ENCODE measurements at places on chromosomes 6 and 20.

GRCh38 chr6:2244261-2245102, 923 bp downstream of the GMDS start:
- DNase-seq: no peak

DNA sequence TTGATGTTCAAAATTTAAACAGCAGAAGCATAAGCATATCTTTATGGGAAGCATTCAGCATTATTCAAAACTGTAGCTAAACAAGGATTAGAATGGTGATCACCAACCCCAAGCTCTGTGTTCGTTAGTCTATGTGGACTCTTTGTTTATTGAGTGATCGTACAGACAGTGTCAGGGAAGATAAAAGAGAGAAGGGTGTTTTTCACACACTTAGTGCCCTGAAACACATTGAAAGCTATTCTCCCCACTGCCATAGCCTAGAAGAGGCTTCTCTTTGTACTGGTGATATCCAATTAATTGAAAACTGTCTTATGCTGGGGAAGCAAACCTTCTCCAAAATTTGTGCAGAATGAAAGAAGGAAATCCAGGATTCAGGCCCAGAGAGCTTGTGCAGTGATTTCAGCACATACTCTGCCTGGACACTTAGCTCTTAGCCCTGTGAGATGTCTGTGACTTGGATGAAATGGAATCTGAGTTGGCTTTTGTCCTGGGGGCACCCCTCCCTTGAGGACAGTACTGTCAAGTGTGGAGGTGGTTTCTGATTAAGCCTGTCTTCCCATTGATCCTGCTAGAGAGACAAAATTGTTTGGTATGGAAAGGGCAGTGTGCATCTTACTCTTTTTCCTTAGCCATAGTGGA, 125.7 kb upstream of the MTHFD1L start:
- DNase-seq: no peak

DNA sequence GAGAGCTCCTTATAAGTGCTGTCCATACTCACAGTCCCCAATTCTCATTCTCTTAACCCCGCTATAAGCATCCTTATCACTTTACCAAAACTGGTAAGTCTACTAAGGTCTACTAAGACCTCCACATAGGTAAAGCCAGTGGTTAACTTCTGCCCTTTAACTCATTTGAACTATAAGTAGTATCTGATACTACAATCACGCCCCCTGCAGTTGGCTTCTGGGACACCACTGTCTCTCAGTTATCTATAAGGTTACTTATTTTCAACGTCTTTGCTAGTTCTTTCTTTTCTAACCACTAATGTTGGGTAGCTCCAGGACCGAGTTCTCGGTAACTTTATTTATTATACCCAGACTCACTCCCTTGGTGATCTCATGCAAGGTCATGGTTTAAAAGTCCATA, 142.6 kb downstream of the ARHGAP18 start:
- no peak for DNase-seq

- no peak for DNase-seq
Observed at GRCh38 chr20:3755269-3755668, 12.3 kb downstream of the ADISSP start.

GRCh38 chr6:17968876-17969275, 18.6 kb downstream of the KIF13A start:
- no peak for DNase-seq

GRCh38 chr20:57450419-57450818, 59.2 kb downstream of the RBM38 start:
- DNase-seq: no peak

- DNase-seq: no peak
Observed at GRCh38 chr6:89787660-89788328, 31.8 kb downstream of the MDN1 start.

DNA sequence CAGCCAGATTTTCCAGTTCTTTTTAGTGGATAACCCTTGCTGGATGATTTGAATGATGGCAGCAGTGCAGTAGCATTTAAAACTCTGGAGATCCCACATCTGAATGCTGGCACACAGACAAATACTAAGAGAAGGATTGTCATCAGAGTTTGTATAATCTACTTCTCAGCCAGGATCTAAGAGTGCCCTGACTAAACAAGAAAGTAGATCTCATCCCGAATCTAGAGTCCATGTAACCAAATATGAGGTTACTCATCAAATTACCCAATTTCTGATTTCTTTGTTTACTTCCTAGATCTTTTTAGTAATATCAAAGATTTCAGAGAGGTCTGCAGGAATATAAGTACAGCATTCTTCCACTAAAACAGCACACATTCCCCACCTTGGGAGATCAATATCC, 7.8 kb downstream of the TMC2 start:
- no peak for DNase-seq

DNA sequence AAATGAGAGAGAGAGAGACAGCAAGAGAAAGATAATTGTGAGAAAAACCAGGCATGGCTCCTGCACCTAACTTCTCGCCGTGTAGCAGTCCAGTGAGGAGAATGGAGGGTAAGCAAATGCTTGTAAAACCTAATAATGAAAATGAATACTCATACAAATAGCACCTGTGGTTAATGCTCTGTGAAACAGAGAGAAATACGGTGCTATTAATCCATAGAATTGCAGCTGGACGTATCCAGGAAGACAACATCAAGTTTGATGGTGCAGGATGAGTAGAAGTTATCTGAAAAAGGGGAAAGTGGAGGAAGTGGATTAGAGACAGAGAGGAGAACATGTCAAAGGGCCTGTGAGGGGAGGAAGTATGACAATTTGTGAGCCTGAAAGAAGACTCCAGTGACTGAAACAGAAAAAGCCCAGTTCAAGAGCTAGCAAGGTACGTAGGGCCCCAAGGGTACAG, 89.4 kb upstream of the PAK5 start:
- no peak for DNase-seq

GRCh38 chr20:60209048-60209447, 250.8 kb downstream of the CDH26 start:
- no peak for DNase-seq

GRCh38 chr6:154169193-154169847, 130.3 kb downstream of the OPRM1 start:
- no peak for DNase-seq

DNA sequence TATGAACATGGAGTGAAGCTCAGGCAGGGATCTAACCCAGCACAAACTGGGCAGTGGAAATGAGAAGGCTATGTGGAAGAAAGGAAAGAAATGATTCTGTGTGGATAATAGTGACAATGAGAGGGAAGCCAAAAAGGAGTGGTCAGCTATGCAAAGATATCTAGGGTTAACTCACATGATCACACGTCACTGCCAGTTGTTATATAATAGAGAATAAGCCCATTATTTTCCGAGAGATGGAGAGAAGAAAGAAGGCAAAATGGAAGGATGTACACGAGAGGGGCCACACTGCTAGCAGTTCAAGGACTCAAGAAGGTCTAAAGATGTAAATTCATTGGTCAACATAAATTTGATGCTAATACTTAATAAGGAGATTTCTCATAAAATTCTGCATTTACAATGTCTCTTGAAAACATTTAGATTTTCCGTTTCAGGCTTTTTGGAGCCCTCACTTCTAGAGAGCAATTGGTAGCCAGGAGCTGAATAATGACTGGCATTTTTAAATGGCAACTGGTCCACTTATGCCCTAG, 18.8 kb upstream of the RCAN2 start:
- no peak for DNase-seq

GRCh38 chr6:148436466-148436865, 93.8 kb downstream of the SASH1 start:
- DNase-seq: no peak

GRCh38 chr6:98945311-98946115, 2.2 kb downstream of the FBXL4 start:
- no peak for DNase-seq

- DNase-seq: no peak
Observed at GRCh38 chr6:36890112-36890663, 4.4 kb downstream of the C6orf89 start.

DNA sequence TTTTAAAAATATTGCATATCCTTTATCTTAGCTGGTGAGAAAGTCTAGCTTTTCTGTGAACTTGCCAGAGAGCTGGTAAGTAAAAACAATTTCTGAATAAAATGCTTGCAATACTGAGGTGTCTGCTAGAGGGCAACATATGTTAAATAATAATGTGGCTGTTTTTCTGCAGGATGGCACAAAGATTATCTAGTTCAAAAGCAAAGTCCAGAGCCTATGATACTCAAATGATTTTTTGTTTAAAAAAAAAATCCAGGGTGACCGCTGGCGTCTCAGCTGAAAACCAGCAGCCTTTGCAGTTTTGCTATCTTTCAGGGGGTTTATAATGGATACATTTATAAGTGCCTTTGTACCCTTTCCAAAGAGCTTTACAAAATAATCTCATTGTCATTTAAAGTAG, 194.9 kb downstream of the PHACTR1 start:
- DNase-seq: no peak

- DNase-seq: no peak
Observed at GRCh38 chr20:49179368-49180277, 8.5 kb downstream of the STAU1 start.

DNA sequence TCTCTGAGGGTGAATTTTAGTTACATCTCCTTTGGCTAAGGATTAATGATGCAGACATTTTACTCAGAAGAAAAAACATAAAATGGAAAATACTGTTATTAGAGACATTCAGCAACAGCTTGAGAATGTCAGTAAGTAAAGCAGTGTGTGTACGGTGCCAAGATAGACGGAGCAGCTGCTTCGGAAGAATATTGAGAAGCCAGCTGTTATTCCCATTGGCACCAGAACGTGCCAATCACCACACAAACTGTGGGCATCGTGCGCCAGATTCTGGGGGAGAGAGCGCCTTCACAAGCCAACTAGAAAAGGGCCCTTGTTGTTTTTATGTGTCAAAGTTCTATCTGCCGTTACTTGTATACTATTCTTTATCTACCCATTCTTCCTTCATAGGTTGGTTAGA, 163.4 kb downstream of the MTFR2 start:
- DNase-seq: no peak

DNA sequence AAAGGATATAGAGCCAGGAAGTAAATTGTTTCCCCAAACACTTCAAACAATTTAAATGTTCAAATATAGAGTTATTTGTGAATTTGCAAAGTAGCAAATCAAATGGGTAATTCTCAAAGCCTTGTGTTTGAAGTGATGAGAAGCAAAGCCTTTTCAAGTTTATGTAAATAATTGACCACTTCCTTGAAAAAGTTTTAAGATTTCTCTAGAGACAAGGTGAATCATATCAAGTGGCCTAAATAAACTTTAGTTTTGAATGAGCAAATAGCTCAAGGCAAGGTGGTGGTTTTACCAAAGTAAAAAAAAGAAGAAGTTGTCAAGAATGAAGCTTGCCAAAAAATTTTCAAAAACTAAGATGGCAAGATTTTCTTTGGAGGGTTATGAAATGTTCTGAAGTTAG, 42.6 kb upstream of the IFNGR1 start:
- no peak for DNase-seq

DNA sequence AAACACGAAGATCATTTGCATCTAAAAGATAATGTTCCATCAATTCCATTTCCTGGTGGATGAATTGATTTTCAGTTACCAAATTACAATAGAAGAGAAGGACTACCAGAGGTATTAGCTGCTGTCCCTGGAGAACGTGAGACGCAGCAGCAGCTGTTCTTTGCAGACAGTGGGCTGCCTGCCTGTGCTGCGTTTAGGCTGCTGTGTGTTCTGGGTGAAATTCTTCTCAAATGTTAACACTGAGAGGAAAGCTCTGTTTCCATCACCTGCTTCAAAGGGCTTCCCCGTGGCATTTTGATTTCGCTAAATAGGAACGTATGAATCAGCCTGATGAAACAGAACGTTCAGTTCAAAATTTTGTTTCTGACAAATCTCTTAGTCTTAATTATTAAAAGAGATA, 362.2 kb downstream of the C6orf118 start:
- DNase-seq: no peak

DNA sequence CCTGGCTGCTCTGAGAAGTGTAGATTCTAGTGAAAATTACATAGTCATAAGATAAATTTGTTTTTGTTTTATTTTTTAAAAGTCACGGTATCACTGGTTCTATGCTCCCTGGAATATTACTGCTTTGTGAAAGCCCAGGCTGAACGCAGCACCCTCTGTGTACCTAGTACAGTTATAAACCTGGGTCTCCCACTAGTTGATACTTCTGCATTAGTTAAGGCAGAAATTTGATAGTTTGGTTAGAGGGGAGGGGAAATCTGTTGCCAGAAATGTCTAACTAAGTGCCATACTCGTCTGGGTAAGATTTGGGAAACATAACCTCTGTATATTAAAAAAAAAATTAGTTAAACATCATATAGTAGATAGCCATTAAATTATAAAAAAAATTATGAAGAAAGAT, 110.6 kb upstream of the TRAF3IP2 start:
- no peak for DNase-seq

- peak; percentile 97 for DNase-seq
Observed at GRCh38 chr20:58388882-58389323, at the start of gene VAPB. VAPB (plus strand) TSS chr20:58389229; CDS start chr20:58389460, 231 bp downstream.

GRCh38 chr6:34484899-34485298, 19.0 kb downstream of the PACSIN1 start:
- DNase-seq: peak; percentile 27

GRCh38 chr6:17416806-17417205, 23.4 kb downstream of the CAP2 start:
- DNase-seq: no peak

GRCh38 chr6:44679438-44680201, 292.1 kb downstream of the CDC5L start:
- no peak for DNase-seq

DNA sequence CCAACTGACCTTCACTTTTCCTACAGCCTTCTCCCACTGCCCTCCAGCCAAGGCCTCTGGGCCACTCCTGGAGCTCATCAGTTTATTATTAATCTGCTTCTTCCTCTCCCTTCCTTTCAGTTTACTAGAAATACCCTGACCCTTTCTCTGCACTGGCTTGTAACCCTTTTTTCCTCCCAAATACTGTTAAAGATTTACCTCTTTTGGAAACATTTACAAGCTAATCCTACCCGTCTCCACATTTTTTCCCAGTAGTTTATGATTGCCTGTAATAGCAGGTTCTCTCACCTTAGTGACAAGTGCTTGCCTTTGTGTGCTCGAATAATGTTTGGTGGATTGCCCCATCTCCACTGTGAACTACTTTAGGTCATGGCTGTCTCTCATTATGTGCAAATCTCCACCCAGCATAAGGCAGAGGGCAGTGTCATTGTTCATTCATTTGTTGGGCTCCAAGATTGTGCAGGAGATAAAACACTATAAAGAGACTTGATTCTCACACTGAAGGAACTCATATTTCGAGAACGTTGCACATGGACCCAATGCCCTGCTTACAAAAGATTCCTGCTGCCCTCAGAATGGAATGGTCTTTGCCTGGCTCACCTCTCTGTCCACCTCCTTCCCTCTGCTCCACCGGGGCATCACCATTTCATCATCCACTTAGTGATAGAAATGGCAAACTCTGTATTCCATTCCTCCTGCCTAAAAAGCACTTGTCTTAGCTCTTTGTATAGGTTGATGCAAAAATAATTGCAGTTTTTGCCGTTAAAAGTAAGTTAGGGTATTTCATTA, 491.1 kb downstream of the UTRN start:
- no peak for DNase-seq

GRCh38 chr6:91664327-91664959, 1077.6 kb upstream of the MAP3K7 start:
- no peak for DNase-seq

DNA sequence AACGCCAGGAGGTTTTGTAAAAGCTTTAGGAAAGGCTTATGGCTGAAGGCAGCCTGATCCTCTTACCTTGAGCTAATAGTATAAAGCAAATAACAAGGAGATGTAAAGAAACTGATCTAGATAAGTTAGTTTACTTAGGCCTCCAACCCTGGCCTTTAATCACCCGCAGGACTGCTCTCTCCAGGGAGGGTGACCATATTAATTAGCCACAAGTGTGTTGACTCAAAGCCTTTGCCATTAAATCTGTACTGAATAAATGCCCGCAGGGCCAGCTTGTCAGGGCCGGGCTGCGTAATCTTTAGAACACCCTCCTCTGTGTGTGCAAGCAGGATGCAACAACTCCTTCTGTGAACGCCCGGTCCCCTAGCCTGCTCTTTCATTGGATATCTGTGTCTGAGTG, 6.1 kb upstream of the PRSS16 start:
- DNase-seq: no peak

Measured in stimulated activated CD8-positive, alpha-beta memory T cell treated with anti-CD3 and anti-CD28 coated beads, Interleukin-7, amount 100 ng/mL, for 1 hour (primary cell).